ENCODE measurements at places on chromosomes 16 and 17.

GRCh38 chr17:73404246-73404645, 92.4 kb upstream of the CDC42EP4 start:
- DNase-seq, result no peak

- DNase-seq, result no peak
Observed at GRCh38 chr16:48556913-48557351, 53.0 kb downstream of the N4BP1 start.

DNA sequence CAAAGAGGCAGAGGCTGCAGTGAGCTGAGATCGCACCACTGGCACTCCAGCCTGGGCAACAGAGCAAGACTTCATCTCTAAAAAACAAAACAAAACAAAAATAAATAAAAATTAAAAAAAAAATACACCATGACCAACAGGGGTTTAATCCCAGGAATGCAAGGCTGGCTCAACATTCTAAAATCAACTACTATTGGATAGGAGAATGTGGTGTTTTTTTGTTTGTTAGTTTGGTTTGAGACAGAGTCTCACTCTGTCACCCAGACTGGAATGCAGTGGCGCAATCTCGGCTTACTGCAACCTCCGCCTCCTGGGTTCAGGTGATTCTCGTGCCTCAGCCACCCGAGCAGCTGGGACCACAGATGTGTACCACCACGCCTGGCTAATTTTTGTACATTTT, 19.9 kb downstream of the GFOD2 start:
- no peak for DNase-seq

- DNase-seq, result no peak
Observed at GRCh38 chr17:27591986-27592385, 39.0 kb upstream of the LGALS9 start.

DNA sequence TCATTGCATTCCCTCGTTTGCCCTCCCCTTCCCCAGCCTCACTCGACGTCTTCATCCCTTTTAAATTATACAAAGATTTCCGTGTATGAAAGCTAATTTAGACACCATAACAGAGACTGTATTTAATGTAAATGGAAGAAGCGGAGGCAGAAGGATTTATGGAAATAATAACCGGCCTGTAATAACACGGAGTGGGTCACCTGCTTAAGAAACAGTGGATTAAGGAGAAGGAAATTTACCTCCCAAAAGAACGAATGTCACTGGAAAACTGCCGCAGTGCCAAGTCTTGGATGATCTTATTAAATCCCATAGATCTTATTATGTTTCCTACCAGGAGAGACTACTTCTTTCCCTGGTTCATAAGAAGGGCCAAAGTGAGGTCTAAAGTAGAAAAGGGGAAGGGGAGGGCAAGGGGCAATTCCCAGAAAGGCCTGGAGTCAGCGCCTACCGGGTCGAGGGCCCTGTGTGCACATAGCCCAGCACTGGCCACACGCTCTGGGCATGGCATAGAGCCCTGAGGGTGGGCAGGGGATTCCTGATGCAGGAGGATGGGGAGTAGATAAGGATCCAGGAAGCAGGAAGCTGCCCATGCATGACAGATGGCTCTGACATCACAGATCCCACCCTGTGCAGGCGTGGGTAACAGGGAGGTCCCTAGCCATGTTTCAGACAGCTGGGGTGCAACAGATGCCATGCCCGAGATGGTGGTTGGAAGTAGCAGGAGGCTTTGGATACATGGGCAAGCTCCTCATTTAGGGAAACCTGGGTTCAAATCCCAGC, 56.2 kb upstream of the RPL38 start:
- DNase-seq, result peak; percentile 40

DNA sequence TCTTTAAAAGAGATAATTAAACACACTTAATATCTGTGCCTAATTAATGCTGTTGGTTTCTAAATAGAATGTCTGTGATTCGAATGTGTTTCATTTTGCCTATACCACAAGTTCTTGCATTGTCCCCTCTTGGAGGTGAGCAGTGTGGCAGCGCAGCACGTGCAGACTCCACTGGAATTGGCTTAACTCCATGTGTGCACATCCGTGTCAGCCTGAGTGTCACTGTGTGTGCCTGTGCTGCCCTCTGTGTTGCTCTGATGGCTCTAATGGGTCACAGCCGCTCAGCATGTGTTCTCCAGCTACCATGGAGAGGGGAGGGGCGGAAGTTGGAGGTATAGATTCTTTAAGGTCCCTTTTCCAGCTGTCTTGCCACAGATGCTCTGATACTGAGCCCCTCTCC, 226.6 kb downstream of the SPECC1 start:
- no peak for DNase-seq

- DNase-seq, result no peak
Observed at GRCh38 chr17:32928586-32929535, 908 bp downstream of the TMEM98 start.

- DNase-seq, result no peak
Observed at GRCh38 chr17:40896916-40897455, 11.9 kb upstream of the KRT20 start.

DNA sequence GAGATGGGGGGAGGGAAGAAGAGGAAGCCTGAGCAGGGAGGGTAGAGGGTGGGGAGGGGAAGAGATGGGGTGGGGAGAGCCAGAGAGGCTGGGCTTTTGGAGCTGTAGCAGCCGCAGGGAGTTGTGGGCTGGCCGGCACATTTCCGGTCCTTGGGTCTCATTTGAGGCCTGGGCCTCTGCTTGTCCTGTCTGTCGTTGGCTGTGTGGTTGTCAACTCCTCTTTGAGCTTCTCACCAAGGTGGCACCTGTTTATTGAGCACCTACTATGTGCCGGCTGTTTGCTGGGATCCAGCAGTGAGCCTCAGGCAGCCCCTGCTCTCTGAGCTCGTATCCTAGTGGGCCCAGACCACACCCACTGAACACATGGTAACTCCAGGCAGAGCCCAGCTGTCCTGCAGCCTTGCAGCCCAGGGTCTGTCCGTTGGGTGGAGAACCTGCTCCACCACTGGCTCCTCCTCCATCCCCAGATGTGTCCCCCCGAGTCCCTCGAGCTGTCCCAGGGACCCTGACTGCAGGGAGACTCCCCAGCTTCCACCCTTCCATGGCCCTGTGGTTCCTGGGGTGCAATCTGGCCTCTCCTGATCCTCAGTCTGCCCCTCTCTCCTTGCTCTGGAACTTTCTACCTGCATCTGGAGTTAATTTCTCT, 164.9 kb downstream of the IRF8 start:
- no peak for DNase-seq

DNA sequence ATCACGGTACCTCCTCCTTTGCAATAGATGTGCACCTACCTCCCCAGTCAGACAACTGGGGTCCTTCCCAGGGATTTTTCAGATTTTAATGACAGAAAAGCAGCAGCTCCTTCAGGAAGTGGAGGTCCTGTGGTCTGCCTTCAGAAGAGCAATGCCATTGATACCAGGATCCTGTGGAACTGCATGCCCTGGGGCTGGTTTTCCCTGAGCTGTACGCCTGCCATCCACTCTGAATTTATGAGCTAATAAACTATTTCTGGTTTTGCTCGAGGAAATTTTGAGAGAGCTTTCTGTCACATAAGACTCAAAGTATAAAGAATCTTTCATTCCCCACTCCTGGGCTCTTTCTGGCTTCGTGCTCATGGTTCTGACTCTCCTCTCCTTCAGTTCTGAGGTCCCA, 10.0 kb upstream of the CCL23 start:
- no peak for DNase-seq

DNA sequence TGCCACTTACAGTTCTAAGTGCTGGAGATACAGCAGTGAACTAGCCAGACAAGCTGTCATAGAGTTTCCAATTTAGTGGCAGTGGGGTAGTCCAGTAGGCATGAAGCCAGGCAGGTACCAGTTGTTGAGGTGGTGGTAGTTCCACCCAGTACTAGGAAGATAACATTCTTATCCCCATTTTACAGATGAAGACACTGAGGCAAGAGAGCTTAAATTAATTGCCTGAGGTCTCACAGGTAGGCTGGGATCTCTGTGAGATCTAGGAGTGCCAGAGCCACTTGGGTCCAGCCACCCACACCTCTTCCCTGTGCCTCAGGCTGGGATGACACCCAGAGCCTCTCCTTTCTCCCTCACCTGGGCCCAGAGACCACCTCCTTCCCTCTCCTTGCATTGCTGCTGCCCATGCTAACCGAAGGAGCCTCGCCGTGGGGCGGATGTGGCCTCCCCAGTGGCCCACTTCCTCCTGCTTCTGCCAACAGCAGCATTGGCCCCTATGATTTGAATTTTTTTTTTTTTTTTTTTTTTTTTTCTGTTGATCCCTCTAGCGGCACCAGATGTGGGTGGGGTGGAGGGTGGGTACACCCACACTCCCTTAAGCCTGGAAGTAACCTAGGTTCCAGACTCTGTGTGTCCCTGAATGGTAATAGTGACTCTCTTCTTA, 114.0 kb downstream of the PRKCB start:
- peak; percentile 67 for DNase-seq

GRCh38 chr16:83390759-83391158, 417.0 kb upstream of the HSBP1 start:
- no peak for DNase-seq

GRCh38 chr17:72409405-72410002, 288.7 kb downstream of the SOX9 start:
- DNase-seq, result no peak

- DNase-seq, result no peak
Observed at GRCh38 chr17:1617620-1618174, 10.9 kb downstream of the SLC43A2 start.

GRCh38 chr17:32266389-32267301, 1.0 kb downstream of the RHBDL3 start:
- DNase-seq, result no peak

GRCh38 chr16:1494129-1494640, 1.0 kb downstream of the TELO2 start:
- no peak for DNase-seq

GRCh38 chr17:36149296-36149820, 27.1 kb downstream of the TBC1D3B start:
- DNase-seq, result no peak
